ENCODE measurements at places on chromosomes 12 and 14. TPM values are rescaled to one million over a fixed set of nuclear protein-coding genes. Genes with fewer than 3 reads are reported as not detected.

- no peak for ATAC-seq
These were observed 108.7 kb downstream of the PTGER2 start for GRCh38 chr14:52422650-52423356.

- ATAC-seq, result peak; percentile 67
These were observed 1.7 kb downstream of the SINHCAF start for GRCh38 chr12:31324116-31324844.

DNA sequence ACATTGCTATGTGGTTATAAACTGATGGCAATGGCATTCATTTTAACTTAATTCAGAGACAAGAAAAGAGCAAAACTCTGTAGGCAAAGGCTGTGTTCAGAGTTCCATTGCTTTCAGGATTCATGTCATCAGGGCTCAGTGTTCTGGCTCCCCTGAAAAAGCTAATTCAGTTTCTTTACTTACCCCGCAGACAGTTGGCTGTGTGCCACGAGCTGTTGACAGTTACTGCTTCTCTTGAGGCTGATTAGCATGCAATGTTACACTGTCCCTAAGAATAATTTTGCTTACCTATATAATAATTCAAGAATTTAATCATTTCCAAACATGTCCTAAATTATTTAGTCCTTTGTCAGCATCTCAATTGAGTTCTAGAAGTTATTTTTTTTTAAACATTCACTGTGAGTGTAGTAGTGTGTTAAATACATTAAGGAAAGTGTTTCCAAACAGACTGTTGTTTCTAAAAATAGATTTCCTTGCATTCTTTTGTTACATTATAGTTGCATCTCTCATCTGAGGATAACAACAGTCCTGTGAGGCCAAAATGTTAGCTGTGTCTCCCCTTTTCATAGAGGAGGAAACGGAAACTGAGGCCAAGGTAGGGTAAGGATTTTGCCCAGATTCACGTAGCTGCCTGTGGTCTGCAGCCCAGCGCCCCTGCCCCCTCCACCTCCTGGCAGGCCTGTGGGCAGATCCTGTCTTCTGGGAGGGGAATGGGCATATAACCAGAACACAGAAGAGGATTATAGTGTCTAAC is 98.6 kb downstream of the PELI2 start:
- ATAC-seq, result no peak

- ATAC-seq, result no peak
These were observed 41.3 kb downstream of the SLC16A7 start for GRCh38 chr12:59636945-59637691.

DNA sequence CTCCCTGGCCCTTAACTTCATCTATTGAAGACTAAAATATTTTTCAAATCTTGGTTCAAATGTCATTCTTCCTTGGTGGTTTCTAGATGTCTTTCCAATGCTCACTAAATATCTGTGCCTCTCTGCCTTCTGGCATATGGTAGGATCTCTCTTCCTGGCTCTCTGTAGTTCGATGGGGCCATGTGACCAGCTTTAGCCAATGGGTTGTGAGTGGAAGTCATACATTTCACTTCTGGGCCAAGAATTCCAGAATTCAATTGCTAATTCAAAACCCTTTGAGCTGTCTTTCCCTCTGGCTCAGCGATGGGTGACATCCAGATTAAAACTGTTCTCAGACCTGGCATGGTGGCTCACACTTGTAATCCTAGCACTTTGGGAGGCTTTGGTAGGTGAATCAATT is 25.8 kb upstream of the CTDSP2 start:
- no peak for ATAC-seq

PPM1H gene
- 1.9 TPM for total RNA-seq

- no peak for ATAC-seq
These were observed 52.5 kb downstream of the SSPN start for GRCh38 chr12:26247873-26248272.

DNA sequence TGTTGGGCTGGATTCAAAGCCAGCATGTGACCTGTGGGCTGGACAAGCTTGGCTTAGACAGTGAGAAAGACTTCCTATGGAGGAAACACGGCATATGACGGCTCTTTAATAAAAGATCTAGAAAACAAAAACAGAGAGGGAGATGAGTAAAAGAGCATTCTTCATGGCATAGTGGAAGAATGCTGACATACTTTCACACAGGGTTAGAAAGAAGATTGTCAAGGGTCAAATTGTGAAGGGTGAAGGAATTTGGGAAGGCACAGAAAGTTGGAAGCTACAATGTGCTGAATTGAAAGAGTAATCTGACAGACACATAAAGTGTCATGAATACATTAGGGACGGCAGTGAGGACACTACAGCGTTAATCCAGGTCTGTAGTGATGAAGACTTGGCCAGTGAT is 63.4 kb downstream of the GALNT4 start:
- ATAC-seq, result peak; percentile 9

DNA sequence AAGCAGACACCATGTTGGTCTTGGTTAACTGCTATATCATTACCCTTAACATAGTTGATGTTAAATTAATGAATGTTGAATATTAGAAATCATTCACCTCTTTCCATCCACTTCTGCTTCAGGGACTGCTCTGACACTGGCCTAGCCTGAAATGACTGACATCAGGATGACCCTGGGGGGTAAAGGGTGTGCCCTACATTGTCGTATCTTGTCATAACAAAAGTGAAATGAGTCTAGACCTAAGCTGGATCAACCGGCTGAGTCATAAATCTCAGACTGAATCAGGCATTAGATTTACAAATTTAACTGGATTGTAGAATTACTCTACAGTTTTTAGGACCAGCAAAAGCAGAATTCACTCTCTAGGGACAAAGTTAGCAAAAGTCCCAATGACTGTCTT is 35.3 kb downstream of the KICS2 start:
- no peak for ATAC-seq

DNA sequence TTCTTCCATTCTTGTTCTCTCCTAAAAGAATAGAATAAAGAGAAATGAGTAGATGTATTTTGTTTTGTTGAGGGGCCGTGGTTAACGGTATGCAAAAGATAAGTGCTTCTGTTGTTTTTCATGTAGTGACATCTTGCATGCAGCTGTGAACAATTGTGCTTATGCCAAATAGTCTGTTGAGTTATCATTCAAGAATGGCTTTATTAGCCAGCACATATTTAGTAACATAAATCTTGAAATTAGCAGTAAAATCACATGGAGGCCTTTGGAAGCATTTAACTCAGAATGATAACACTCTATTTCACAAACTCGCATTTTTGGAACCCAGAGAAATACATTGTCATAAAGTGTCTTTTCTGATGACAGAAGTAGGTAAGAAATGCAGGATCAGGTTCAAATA is 1772.0 kb upstream of the FLRT2 start:
- ATAC-seq, result no peak

DNA sequence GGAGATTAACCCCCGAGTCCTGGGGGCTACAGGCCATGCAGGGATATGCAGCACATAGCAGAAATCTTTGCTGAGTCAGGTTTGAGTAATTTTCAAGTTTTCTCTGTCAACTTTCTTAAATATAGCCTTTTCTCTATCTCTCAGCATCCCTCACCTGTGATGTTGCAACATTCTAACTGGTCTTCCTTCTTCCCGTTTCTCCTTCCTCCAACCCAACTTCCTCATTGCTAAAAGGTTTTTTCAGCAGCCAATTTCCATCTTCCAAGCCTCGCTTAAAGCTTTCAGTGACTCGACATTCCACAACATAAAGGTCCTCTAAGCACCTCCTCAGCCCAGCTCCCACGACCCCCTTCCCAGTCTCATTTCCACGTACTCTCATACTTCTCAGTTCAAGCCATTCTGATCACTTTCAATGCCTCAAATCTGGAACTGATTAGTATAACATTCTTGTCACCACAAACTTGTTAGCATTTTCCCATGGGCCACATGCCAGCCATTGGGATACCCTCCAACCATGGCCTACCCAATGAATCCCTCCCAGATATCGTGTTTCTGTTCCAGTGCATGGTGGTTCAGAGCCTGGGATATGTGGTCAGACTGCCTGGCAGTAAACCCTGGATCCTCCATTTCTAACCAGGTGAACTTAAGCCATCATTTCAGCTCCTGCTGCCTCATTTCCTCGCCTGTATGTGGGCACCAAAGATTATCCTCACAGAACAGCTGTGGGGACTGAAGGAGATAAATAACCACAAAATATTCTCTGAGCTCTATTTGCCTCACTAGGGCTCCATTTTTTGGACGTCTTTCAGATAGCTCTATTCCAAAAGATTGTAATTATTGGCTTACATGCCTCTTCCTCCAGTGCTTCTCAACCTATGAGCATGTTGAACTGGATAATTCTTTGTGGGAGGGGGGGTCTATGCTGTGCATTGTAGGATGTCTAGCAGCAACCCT is 65.8 kb downstream of the KCNK10 start:
- ATAC-seq, result no peak

- ATAC-seq, result no peak
These were observed 126.8 kb upstream of the EVL start for GRCh38 chr14:99938376-99938775.

KRT73 gene
- not detected for total RNA-seq

GRCh38 chr14:75917322-75917945 is 64.4 kb downstream of the TGFB3 start:
- ATAC-seq, result no peak

GRCh38 chr12:124463341-124463921 is 104.0 kb downstream of the NCOR2 start:
- no peak for ATAC-seq

GRCh38 chr14:32495435-32495734 is 166.3 kb downstream of the AKAP6 start:
- ATAC-seq, result no peak

GRCh38 chr12:6722863-6723262 is 983 bp upstream of the COPS7A start:
- ATAC-seq, result no peak

- no peak for ATAC-seq
These were observed 255.0 kb downstream of the NAV3 start for GRCh38 chr12:78085542-78086182.

DNA sequence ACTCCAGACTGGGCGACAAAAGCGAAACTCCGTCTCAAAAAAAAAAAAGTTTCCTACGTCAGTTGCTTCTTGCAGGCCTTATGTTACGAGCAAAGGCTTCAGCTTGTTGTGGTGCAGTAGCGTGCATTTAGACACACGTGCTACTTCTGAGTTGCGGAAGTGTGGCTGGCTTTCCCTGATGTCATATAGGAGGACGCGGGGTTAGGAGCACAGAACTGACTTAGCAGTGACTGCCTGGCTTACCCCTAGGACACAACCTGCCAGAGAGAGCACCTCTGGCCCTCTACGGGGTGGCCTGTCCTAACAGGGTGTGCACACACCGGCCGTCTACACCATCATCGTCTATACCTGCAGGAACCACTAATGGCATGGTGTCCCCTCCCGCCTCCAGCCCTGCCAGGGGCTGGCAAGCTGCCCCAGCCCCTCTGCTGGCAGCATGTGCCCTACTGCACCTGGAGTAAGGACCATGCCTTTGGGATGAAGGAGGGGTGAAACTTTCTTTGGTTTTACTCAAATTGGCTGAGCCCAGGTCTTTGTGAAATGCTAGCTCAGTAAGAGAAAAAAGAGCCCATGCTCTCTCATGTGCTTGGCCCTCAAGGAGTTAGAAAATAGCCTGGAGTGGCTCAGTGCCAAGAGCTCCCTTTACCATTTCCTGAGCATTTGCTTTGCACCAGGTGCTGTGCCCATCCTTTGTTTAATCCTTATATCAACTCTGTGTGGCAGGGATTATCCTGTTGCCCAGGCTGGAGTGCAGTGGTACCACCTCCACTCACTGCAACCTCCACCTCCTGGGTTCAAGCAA is 1.7 kb upstream of the GPR68 start:
- ATAC-seq, result no peak

PLBD1 gene
- total RNA-seq, result 9.8 TPM

GRCh38 chr12:115672506-115673080 is 604.9 kb downstream of the MED13L start:
- ATAC-seq, result no peak

GRCh38 chr14:64510825-64511671 is 6.5 kb downstream of the ZBTB1 start:
- ATAC-seq, result peak; percentile 69

DNA sequence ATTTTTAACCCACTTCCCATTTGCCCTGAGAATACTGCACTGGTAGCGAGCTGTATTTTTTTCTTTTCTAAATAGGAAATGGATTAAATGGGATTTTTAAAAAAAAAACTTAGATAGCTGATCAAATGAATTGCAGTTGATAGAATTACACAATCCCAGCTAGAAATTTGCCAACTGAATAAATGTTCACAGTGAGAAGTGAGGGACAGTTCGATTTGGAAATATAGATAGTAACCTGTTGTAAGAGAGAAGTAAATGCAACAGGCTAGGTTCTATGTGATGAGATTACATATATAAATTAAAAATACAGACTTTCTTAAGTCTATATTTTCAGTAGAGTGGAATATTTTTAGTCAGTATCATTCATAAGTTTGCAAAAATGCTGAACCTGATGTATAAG is 48.1 kb upstream of the SMCO2 start:
- no peak for ATAC-seq

DNA sequence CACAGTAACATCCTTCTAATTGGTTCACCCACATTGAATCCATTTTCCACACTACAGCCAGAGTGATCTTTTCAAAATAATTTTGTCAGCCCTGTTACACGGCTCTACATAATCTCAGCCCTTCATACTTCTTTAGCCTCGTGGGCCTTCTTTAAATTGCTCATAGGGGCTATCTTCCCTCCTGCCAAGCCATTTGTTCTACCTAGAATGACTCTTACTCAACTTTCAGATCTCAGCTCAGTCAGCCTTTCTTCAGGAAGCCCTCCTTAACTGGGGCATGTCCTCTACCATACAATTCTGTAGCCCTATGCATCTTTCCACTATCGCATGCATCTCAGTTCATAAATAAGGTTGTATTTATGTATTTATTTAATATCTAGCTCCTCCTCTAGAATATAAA is 39.7 kb downstream of the CEP128 start:
- no peak for ATAC-seq

DNA sequence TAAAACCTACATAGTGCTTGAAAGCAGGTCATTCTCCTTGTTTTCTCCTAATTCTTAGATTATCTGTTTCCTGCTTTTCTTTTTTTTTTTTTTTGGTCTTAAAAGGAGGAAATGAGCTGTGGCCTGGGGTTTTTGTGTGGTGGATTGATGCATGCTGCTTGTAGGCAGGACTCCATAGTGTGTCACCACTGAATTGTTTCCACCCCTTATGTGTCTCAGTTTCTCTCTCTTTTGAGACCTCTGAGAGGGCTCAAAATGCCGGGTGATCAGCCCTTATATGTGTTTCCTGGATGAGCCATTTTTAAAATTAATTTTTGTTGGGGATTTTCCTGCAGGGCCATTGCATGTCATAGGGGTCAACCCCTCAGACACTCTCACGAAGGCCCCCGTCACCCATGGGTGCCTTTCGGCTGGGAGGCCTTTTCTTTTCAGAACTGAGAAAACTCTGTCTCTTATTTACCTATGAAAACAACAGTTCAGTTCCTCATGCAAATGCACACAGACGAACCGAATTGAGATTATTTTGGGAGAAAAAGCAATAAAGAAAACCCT is 32.0 kb upstream of the LRRK2 start:
- no peak for ATAC-seq

GRCh38 chr12:89436062-89436461 is 83.8 kb upstream of the DUSP6 start:
- no peak for ATAC-seq

Measured in gastroesophageal sphincter (tissue), 4 donors.